ENCODE measurements at places on chromosomes 4 and X.

- no peak for DNase-seq
These were observed 55.1 kb upstream of the MAMLD1 start for GRCh38 chrX:150308041-150308440.

DNA sequence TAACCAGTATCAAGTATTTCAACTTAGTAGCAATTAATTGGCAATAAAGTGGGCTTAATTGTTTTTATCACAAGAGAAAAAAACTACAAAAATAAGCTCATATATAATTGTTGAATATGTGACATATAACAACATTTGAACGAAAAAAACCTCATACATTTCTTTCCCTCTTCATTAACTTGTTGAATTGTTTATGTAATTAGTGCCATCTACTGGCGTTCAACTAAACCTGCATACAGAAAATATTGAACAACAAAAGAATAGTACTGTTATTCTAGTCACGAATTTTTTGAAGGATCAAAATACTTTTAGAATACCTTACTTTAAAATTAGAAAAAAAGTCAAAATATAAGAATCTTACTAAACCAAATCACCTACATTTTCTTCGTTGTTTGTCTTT is 586.5 kb upstream of the FTHL17 start:
- DNase-seq = peak; percentile 2

GRCh38 chr4:990746-991367 is 2.3 kb downstream of the SLC26A1 start:
- no peak for DNase-seq

DNA sequence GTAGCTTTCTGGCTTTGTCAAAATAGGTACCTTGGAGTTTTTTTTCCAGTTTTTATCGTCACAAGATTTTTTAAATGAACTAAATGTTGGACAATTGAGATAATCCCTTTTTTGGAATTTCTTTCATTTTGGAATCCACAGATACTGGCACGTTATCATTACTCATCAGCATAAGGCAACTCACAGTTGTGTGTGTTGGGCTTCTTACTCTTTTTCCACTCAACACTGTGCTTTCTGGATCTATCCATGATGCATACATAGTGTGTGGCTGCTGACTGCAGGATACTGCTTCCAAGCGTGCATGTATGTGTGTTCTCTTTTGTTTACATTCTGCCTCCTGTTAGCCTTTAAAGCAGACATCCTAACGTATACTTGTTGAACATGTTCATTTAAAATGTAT is 113.5 kb upstream of the FAM9A start:
- DNase-seq = no peak

- DNase-seq = no peak
These were observed 18.0 kb downstream of the CMC4 start for GRCh38 chrX:155052738-155053498.

- DNase-seq = no peak
These were observed 869.1 kb upstream of the GRID2 start for GRCh38 chr4:91434631-91435030.

DNA sequence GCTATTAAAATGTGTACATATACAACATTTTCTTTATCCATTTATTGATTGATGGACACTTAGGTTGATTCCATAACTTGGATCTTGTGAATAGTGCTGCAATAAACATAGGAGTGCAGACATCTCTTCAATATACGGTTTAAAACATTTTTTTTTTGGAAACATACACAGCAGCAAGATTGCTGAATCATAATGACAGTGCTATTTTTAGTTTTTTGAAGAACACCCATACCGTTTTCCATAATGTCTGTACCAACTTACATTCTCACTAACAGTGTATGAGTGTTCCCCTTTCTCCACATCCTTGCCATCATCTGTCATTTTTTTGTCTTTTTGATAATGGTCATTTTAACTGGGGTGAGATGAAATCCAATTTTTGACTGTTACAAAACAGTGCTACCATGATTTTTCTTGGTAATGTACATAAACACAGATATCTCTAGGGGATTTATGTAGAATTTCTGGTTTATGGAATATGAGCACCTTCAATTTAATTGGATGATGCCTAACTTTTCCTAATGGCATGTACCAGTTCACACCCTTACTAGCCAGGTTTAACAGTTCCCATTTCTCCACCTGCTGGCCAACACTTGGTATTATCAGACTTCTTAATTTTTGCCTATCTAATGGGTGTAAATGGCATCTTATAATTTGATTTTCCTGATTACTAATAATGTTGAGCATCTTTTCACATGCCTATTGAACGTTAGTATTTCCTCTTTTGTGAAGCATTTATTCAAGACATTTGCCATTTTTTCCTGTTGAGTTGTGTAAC is 21.0 kb upstream of the TMSB15B start:
- no peak for DNase-seq

DNA sequence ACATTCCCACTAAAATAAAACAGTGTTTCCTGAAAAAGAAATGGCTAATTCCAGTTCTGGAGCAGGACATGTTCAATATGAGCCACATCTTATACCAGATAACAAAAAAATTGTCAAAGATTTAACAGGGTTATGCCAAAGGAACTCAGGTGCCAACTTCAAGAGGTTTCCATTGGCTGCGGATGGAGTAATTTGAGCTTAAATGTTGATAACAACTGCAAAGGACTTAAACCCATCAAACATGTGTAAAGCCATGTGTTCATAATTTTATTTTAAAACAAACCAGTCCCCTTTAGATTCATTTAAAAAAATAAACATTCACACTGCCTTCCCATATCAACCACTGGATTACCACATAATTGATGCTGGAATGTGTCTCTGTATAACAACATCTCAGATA is 156.4 kb upstream of the PCDH18 start:
- no peak for DNase-seq

DNA sequence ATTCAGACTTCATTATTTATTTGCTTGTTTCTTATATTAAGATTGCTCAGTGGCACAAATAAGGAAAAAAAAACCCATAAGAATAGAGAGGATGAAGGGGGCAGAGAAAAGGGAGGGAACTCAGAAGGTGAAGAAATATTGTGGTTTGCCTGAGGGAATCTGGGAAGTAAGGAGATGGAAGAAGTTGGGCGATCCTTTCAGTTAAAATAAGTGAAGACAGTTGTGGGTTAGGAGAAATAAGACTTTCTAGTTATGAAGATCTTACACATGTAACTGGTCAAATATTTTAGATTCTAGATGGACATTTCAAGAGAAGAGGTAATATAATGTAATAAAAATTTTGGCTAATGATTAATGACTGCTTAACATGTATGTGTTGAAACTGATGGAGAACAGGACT is 138.7 kb upstream of the LIMCH1 start:
- no peak for DNase-seq

DNA sequence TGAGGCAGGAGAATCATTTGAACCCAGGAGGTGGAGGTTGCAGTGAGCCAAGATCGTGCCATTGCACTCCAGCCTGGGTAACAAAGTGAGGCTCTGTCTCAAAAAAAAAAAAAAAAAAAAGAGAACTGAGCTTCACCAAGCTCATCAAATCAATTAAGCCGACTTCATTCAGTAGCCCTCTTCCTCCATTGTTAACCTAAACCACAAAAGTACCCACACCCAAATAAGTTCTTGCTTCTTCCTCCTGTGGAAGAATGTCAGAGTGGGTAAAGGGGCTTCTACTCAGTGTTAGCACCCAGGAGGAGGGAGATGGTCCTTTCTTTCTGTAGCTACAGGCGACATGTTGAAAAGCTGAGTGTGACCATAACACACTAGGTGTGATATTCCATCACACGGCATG is 58.6 kb upstream of the CHRNA9 start:
- DNase-seq = no peak

- DNase-seq = no peak
These were observed 143.5 kb upstream of the MAMLD1 start for GRCh38 chrX:150219374-150220185.

GRCh38 chr4:2570551-2571222 is 34.2 kb downstream of the FAM193A start:
- no peak for DNase-seq

DNA sequence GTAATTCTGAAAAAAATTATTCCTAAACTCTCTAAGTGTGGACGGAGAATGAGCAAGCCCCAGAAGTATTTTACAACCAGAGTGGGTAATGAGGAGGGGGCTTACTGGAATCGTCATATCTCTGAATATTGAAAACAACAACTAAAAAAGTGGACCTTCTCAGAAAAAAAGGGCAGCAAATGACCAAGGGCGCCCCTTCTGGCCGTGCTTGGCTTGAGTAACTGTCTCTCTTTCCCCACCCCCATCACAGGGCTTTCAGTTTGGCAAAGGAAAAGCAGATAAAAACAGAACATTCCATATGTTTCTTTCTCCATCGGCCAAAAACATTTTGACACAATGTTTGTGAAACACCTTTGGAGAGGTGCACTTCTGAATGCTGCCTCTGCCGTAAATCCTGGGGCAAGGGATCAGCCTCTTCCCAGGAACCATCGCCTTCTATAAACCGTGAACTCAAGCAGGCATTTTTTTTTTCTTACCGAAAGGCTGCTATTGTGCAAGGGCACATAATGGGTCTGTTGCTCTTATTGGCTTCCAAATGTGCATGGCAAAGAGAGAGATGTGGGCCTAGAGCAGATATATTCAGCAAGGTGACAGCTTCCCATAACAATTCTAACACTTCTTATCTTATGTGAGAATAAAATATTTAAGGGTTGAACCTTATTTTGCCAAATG is 115.4 kb downstream of the PARM1 start:
- DNase-seq = no peak

GRCh38 chr4:100190643-100191600 is 654 bp upstream of the DDIT4L start:
- DNase-seq = peak; percentile 3

GRCh38 chr4:10879411-10880110 is 195.0 kb upstream of the CLNK start:
- DNase-seq = no peak
